GM23338 (cell line): ENCODE measurements at places on chromosomes 2 and 18. TPM values are rescaled to one million over a fixed set of nuclear protein-coding genes. Genes with fewer than 3 reads are reported as not detected.

Gene ACMSD
- not detected in 2 replicates for total RNA-seq

DNA sequence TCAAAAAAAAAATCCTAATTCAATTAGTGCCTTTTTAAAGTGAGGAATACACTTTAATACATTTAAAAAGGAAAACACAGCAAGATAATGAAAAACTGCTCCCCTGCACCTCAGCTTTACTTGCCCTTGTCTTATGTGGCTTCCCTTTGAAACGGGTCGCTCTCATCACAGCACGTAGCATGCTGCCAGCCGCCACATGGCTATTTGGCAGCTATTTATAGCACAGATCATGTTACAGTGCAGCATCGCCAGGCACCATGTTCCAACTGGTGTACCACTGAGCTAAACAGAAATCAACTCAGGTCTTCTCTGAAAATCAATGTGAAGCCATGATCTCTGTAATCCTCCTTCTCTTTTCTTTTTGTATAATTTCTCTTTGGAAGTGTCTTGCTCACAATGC is 65.1 kb downstream of the TMEM182 start:
- no peaks in the 10 kb centered on the region for H3K27me3 ChIP-seq
- no peak overlapping the region for H3K4me3 ChIP-seq
- DNase-seq = peak; percentile 14
- H3K36me3 ChIP-seq = no peaks in the 10 kb centered on the region

GRCh38 chr18:61635901-61636528 is 256.8 kb downstream of the RNF152 start:
- H3K4me3 ChIP-seq = no peak overlapping the region
- H3K4me1 ChIP-seq = peaks cover 25% of the 10 kb centered on the region
- peak; percentile 83 for DNase-seq
- H3K36me3 ChIP-seq = no peaks in the 10 kb centered on the region
- H3K27me3 ChIP-seq = peaks cover 46% of the 10 kb centered on the region
- no peak overlapping the region for H3K27ac ChIP-seq

GRCh38 chr2:150617351-150617978 is 130.0 kb upstream of the RND3 start:
- no peak for DNase-seq
- H3K4me3 ChIP-seq = no peak overlapping the region
- no peaks in the 10 kb centered on the region for H3K27me3 ChIP-seq
- H3K4me1 ChIP-seq = no peaks in the 10 kb centered on the region; the same call in 1 of the 2 replicates
- no peaks in the 10 kb centered on the region for H3K36me3 ChIP-seq

DNA sequence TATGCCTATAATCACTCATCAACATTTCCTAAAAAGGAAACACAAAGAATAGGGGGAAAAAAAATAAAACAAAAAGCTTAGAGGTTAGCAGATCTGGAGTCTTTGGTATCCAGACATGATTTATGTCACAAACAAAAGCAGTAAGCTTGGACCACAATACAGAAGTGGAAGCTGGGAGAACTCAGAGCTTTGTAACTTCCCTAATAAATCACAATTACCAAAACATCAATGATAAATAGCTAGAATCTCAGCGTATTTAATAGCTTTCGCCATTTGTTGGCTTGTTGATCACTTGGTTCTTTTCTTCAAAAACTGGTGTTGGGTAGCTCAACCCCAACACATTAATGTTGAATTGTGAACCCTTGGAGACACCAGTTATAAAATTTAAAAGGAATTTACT is 392.5 kb downstream of the IRS1 start:
- H3K27me3 ChIP-seq = no peaks in the 10 kb centered on the region
- H3K27ac ChIP-seq = no peak overlapping the region
- no peak overlapping the region for H3K4me3 ChIP-seq

DNA sequence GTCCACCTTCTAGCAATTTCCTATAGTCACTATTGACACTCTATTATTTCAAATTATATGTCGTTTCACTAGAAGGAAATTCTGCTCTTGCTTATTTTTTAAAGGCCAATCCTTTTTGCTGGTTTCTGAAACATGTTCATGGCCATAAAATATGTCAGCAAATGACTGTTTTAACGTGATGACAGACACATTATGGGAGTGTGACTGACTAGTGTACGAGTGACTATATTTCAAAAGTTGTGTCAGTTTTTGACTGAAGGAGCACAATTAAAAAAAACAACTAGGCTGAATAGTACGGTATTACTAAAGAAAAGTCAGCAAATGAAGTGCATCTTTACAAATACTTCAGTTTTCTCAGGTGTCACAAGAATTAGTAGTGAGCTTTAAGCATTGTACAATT is 196.0 kb downstream of the NR4A2 start:
- no peaks in the 10 kb centered on the region for H3K4me1 ChIP-seq
- no peaks in the 10 kb centered on the region for H3K36me3 ChIP-seq
- H3K27me3 ChIP-seq = no peaks in the 10 kb centered on the region
- no peak overlapping the region for H3K27ac ChIP-seq
- no peak overlapping the region for H3K4me3 ChIP-seq

- no peak overlapping the region for H3K4me3 ChIP-seq
- DNase-seq = peak; percentile 77
- H3K36me3 ChIP-seq = no peaks in the 10 kb centered on the region
- no peaks in the 10 kb centered on the region for H3K27me3 ChIP-seq
These were observed 224.5 kb downstream of the UXS1 start for GRCh38 chr2:105969552-105969951.

DNA sequence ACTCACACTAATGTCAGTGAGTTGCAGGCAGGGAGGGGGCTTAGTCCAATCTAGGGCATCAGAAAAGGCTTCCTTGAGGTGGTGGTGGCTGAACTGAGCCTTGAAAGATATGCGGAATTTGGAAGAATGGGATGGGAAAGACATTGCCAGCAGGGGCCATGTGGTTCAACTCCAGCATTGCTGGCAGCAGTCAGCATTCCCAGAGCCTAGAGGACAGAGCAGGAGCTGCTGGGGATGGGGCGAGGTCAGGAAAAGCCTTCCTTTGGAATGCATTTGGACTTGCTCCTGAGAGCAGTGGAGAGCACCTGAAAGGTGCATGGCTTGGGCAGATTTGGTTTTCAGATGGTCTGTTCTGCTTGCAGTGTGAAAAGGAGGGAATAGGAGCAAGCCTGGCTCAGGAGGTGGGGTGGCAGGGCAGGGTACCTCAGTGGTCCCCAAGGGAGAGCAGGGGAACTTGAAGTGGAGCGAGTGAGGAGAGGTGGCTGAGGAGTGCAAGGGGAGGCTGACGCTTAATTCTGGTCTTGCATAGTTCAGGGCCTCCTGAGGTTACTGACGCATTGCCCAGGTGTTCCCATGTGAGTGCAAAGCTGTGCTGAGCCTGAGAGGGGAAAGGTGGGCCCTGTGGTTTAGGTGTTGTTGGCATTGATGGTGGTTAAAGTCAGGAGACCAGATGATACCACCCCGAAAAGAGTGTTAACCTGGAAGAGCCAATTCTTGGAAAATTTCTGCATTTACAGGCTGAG is 112.1 kb upstream of the MGAT5 start:
- H3K4me1 ChIP-seq = peaks cover 46% of the 10 kb centered on the region
- no peak overlapping the region for H3K4me3 ChIP-seq
- H3K36me3 ChIP-seq = no peaks in the 10 kb centered on the region
- no peaks in the 10 kb centered on the region for H3K27me3 ChIP-seq
- no peak overlapping the region for H3K27ac ChIP-seq

Gene IL18R1
- total RNA-seq = 0.17 and 0.89 TPM in 2 replicates

Gene TAF4B
- 15.2 and 27.3 TPM in 2 replicates for total RNA-seq

- no peaks in the 10 kb centered on the region for H3K4me1 ChIP-seq
- no peak overlapping the region for H3K4me3 ChIP-seq
- no peak for DNase-seq
These were observed 75.1 kb downstream of the BOLA3 start for GRCh38 chr2:74072565-74072964.

DNA sequence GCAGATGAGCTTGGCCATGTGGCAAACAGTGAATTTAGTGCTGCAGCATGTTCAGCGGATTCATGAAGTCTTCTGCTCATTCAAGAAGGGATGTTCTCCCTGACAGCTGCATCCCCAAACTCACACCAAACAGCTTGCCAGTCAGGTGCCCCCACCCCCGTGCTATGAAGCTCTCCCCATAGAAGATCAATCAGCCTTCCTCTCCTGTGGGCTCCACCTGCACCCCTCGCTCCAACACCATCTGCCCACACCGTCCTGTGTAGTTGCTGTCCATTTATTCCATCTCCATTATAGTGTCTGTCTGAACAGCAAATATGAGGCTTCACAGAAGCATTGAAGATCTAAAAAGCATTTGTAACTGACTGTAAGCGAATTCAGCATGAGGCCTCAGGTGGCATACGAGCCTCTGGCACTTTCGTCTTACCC is 218.9 kb downstream of the BCL2 start:
- H3K4me3 ChIP-seq = no peak overlapping the region
- H3K4me1 ChIP-seq = no peaks in the 10 kb centered on the region
- H3K27ac ChIP-seq = no peak overlapping the region
- DNase-seq = no peak
- H3K27me3 ChIP-seq = no peaks in the 10 kb centered on the region

Gene OSBPL6
- 7.9 and 8.5 TPM in 2 replicates for total RNA-seq

Gene GLI2
- 41.7 and 53.6 TPM in 2 replicates for total RNA-seq

DNA sequence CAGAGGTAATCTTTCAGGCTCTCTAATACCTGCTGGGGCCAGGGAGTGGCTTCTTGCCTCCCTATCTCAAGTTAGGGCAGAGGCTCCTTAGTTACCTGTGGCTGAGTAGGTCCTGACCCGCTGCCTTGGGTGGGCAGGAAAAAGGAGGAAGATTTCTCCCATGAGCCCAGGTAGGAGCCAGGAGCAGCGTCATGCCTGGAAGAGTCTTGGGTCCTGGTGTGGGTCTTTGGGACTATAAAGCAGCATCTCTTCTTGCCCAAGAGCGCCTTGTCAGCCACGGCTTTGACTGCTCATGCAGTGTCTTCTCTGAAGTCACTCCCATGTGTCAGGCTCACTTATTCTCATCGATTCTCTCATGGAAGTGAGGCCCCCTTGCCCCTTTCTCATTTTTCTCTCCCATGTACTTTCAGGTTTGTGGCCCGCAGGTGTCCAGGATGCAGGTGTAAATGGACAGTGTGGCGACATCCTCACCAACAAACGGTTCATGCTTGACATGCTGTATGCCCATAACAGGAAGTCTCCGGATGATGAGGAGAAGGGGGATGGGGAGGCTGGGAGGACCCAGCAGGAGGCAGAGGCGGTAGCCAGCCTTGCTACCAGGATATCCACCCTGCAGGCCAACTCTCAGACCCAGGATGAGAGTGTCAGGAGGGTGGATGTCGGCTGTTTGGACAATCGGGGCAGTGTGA is 111.2 kb downstream of the TPGS2 start:
- no peak overlapping the region for H3K4me3 ChIP-seq
- H3K4me1 ChIP-seq = no peaks in the 10 kb centered on the region
- no peak overlapping the region for H3K27ac ChIP-seq
- no peak for DNase-seq

GRCh38 chr18:30175061-30175574 is 867.4 kb downstream of the DSC3 start:
- no peaks in the 10 kb centered on the region for H3K27me3 ChIP-seq
- no peaks in the 10 kb centered on the region for H3K4me1 ChIP-seq
- no peak overlapping the region for H3K27ac ChIP-seq
- H3K36me3 ChIP-seq = no peaks in the 10 kb centered on the region
- no peak overlapping the region for H3K4me3 ChIP-seq

Gene POMC
- 7.8 and 12.3 TPM in 2 replicates for total RNA-seq

DNA sequence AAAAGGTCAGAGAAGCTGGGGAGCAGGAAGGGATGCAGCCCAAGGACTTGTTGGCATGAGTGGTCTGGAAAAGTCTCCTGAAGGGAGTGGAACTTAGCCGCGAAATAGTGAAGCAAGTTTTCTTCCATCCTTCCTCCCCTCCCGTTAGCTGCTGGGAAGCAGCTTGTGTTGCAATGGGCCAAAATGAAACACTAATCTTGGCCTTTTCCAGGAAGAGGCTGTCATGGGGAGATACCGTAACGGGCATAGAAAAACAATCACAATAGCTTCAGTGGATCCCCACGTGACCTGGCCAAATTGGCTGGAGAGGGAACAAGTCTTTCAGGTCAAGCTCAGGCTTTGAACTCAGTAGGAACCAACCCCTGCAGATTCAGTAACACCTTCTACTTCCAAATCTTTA is 49.3 kb downstream of the SEMA4F start:
- no peak overlapping the region for H3K27ac ChIP-seq
- H3K4me3 ChIP-seq = no peak overlapping the region
- H3K27me3 ChIP-seq = no peaks in the 10 kb centered on the region
- H3K4me1 ChIP-seq = no peaks in the 10 kb centered on the region

GRCh38 chr2:6287406-6287805 is 578.3 kb downstream of the CMPK2 start:
- no peak overlapping the region for H3K27ac ChIP-seq
- DNase-seq = no peak
- H3K36me3 ChIP-seq = no peaks in the 10 kb centered on the region; the same call in 1 of the 2 replicates
- H3K27me3 ChIP-seq = no peaks in the 10 kb centered on the region
- H3K4me1 ChIP-seq = no peaks in the 10 kb centered on the region
- no peak overlapping the region for H3K4me3 ChIP-seq

DNA sequence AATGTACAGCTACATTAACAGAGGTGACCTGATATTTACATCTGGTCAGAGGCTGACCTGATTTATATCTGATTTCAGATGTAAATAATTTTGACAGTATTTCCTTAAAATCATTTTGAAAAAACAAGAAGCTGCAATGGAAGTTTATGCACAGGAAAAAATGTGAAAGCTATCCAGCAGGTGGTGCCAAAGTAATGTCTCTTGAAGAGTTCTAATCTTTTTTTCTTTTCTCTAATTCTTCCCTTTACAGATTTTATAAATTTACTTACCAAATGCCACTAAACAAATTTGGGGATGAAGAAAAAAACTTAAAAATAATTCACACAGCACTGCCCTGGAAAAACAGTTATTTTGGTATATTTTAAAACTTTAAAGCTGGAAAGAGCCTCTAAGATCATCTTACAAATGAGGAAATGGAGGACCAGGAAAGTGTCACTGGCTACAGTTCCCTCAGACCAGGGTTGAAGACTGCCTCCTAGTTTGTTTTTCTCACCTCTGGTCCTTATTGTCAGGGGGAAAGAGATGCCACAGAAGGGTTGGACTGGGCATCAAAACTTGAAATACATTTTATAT is 16.4 kb upstream of the FBLN7 start:
- no peaks in the 10 kb centered on the region for H3K27me3 ChIP-seq
- no peak overlapping the region for H3K4me3 ChIP-seq
- H3K27ac ChIP-seq = no peak overlapping the region
- H3K4me1 ChIP-seq = no peaks in the 10 kb centered on the region
- no peaks in the 10 kb centered on the region; the same call in 1 of the 2 replicates for H3K36me3 ChIP-seq

DNA sequence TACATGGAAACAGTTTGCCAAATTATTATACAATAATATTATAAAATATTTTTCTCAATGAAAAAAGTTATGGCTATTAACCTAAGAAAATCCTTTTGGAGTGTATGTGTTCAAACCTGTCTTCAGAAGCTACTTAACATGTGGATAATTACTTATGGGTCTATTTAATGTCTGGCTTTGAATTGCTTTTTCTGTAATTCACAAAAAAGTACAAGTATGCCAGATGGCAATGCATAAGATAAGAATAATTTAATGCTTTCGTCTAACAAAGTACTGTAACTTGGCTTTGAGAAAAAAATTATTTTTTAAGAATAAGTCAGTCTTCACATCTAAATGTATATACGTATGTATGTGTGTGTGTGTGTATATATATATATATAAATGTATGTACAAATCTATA is 1073.0 kb downstream of the TDRD15 start:
- no peaks in the 10 kb centered on the region for H3K27me3 ChIP-seq
- H3K27ac ChIP-seq = no peak overlapping the region
- H3K36me3 ChIP-seq = no peaks in the 10 kb centered on the region
- peaks cover 13% of the 10 kb centered on the region for H3K4me1 ChIP-seq
- DNase-seq = no peak
